ENCODE measurements at places on chromosomes 2 and 18. TPM values are rescaled to one million over a fixed set of nuclear protein-coding genes. Genes with fewer than 3 reads are reported as not detected.
A peak's percentile ranks its signal among the peaks of the same experiment; 100 is the strongest.

The ASPRV1 gene
- total RNA-seq = 4.4 TPM

The PTMA gene
- total RNA-seq = 767 TPM

GRCh38 chr2:206472094-206472493 lies 28.8 kb downstream of the ADAM23 start:
- no peak for DNase-seq

DNA sequence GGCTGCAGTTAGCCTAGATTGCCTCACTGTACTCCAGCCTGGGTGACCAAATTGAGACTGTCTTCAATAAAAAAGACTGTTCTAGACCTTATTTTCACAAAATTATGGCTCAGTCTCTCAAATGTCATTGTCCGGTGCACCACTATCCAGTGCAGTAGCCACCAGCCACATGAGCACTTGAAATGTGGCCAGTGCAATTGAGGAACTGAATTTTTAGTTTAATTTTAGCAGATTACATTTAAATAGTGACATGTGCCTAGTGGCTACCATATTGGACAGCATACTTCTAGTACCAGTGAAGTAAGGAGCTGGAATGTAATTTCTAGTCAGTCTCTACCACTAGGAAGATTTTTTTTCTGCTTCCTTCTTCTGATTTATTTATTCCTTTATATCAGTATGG lies 39.4 kb downstream of the KCMF1 start:
- DNase-seq = no peak

- peak; percentile 58 for DNase-seq
These were observed 41.8 kb upstream of the HAAO start for GRCh38 chr2:42834161-42834560.

DNA sequence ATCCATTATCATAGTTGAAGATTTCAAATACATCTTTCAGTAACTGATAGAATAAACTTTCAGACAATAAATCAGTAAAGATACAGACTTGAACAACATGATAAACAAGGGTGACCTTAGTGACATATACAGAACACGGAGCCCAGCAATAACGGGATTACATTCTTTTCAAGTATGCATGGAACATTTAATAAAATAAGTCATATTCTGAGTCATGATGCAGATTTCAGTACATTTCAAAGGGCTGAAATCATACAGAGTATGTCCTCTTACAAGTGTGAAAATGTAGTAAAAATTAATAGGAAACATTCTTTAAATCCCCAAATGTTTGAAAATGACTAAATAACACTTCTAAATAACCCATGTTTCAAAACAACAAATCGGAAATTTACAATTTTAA lies 17.2 kb upstream of the KLHL29 start:
- DNase-seq = no peak
